T-helper 17 cell (primary cell): ENCODE measurements at places on chromosomes 11 and 22. TPM values are rescaled to one million over a fixed set of nuclear protein-coding genes. Genes with fewer than 3 reads are reported as not detected.

- H3K36me3 ChIP-seq: peaks cover 4% of the 10 kb centered on the region
- peaks cover 2% of the 10 kb centered on the region for H3K4me1 ChIP-seq
- no peak for DNase-seq
- H3K27ac ChIP-seq: no peak overlapping the region
- H3K27me3 ChIP-seq: no peaks in the 10 kb centered on the region
Observed at GRCh38 chr11:14262271-14262846, 96.6 kb downstream of the RRAS2 start.

DNA sequence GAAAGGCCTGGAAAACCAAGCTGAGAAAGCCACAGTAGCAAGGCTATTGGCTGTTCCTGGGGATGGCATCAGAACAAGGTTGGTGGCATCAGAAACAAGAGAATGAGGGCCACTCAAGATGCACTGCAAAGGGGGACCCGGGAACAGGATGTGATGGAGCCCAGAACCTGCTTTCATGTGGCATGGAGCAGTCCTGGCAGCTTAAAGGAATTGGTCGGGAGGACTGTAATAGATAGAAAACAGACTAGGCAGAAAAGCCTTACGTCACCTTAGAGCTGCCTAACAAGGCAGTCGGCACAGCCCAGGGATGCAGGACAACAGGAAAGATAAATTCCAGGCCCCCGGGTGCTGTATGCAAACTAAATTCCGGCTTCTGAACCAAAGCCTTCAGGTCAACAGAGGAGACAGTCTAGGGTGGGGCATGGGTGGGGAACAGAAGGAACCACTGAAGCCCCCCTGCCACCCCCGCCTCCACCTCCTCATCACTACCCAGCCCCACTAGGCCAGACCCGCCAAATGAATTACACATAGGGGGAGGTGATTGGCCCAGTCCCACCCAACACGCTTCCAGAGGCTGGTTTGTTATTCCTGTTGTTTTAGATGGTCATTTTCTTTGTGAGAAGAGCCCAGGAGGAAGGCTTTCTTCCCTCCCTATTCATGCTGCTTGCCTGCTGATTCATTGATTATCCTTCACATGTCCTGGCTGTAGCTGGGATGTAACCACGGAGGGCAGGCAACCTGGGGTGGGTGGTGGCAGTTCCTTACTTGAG is 25.7 kb upstream of the LRRC55 start:
- peaks cover 28% of the 10 kb centered on the region for H3K27me3 ChIP-seq
- H3K36me3 ChIP-seq: no peaks in the 10 kb centered on the region
- no peak overlapping the region for H3K27ac ChIP-seq
- no peak overlapping the region for H3K4me3 ChIP-seq
- no peak for DNase-seq

GRCh38 chr11:108511851-108512474 is 13.8 kb upstream of the POGLUT3 start:
- H3K27ac ChIP-seq: no peak overlapping the region
- no peaks in the 10 kb centered on the region for H3K4me1 ChIP-seq
- no peak for DNase-seq
- peaks cover 21% of the 10 kb centered on the region for H3K27me3 ChIP-seq
- H3K4me3 ChIP-seq: no peak overlapping the region

DNA sequence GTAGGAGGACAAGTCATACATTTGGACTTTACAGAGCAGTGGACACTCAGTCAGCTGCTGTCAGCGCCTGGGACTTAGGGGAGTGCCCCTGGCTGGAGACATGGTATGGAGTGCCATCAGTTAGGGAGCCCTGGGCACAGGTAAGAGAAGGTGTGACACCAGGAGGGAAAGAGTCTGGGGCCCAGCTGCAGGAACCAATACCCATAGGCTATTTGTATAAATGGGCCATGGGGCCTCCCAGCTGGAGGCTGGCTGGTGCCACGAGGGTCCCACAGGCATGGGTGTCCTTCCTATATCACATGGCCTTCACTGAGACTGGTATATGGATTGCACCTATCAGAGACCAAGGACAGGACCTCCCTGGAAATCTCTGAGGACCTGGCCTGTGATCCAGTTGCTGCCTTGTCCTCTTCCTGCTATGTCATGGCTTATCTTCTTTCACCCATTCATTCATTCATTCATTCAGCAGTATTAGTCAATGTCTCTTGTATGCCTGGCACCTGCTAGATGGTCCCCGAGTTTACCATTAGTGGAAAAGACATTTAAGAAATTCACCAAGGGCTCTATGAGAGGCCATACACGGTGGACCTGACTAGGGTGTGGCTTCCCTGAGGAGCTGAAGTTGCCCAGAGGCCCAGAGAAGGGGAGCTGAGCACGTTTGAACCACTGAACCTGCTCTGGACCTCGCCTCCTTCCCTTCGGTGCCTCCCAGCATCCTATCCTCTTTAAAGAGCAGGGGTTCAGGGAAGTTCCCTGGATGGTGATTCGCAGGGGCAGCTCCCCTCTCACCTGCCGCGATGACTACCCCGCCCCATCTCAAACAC is 850 bp upstream of the MIF start:
- H3K4me1 ChIP-seq: peaks cover 18% of the 10 kb centered on the region
- no peak for DNase-seq
- H3K27me3 ChIP-seq: no peaks in the 10 kb centered on the region

DNA sequence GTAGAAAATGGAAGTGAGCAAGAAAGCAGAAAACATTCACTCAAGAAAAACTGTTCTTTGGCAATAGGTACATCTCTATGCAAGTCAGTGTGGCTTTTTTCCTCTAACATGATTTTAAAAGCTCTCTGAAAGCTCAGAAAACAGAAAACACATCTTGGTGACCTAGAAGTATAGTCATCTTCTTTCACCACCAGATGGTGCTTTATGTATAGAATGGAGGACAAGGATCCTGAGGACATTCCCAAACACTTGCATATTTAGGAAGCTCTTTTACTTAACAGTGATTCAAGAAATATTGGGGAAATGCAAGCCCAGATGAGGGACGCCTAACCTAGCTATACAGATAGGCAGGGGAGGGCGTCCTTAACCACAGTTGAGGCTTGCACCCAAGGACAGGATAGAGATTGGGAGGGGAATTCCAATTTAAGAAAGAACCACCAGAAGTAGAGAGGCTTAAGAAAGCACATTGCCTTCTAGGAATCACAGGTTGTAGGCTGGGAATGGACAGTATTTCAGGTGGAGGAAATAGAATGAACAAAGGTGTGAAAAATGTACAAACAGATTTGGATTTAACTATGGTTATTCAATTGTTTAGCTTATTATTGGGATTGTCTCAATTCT is 13.8 kb upstream of the CCDC81 start:
- H3K4me3 ChIP-seq: no peak overlapping the region
- H3K4me1 ChIP-seq: no peaks in the 10 kb centered on the region
- DNase-seq: no peak
- H3K36me3 ChIP-seq: no peaks in the 10 kb centered on the region
- no peak overlapping the region for H3K27ac ChIP-seq

DNA sequence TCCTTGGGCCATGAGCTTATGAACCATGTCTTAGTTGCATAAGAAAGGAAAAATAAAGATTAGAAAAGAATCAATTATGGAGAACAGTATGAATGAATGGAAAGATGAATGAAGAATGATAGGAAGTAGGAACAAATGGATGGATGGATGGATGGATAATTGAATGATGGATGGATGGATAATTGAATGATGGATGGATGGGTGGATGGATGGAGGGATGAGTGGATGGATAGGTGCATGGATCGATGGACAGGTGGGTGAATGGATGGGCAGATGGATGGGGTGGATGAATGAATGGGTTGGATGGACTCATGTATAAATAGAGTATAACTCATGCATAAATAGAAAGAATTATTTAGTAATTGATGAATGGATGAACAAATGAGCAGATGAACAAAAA is 7.2 kb downstream of the LSP1 start:
- no peak overlapping the region for H3K4me3 ChIP-seq
- H3K27me3 ChIP-seq: no peaks in the 10 kb centered on the region
- H3K36me3 ChIP-seq: no peaks in the 10 kb centered on the region
- H3K27ac ChIP-seq: no peak overlapping the region
- no peak for DNase-seq

GRCh38 chr22:37776639-37777005 is 31.1 kb upstream of the GCAT start:
- H3K27ac ChIP-seq: no peak overlapping the region
- peaks cover 2% of the 10 kb centered on the region for H3K36me3 ChIP-seq
- no peak for DNase-seq
- no peaks in the 10 kb centered on the region for H3K27me3 ChIP-seq
- H3K4me1 ChIP-seq: peaks cover 4% of the 10 kb centered on the region
- no peak overlapping the region for H3K4me3 ChIP-seq

GRCh38 chr11:38411149-38411548 is 1813.1 kb upstream of the RAG2 start:
- H3K27me3 ChIP-seq: no peaks in the 10 kb centered on the region
- no peak for DNase-seq
- no peaks in the 10 kb centered on the region for H3K4me1 ChIP-seq
- no peak overlapping the region for H3K27ac ChIP-seq
- no peak overlapping the region for H3K4me3 ChIP-seq
- no peaks in the 10 kb centered on the region for H3K36me3 ChIP-seq

DNA sequence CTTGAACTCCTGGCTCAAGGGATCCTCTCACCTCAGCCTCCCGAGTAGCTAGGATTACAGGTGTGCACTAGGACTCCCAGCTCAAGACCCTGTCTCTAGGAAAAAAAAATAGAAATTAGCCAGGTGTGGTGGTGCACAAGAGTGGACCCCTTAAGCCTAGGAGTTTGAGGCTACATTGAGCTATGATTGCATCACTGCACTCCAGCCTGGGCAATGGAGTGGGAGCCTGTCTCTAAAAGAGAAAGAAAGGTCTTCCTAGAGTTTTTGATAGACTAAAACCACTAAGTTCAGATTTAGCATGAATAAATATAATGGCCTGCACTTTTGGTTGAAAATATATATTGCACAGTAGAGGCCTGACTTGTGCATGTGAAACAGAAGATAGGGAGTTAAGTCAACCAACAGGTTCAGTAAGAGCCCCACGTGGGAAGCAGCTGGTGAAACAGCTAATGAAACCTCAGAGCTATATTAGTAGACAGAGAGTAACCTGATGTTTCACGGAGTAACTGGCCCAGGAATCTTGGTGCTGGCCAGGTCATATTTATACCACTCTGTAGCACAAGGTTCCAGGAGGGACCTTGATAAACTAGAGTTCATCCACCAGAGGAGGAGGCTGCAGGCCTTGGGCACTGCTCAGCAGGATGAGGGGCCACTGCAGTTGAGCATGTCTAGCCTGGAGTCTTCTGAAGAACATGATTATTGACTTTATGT is 4.6 kb upstream of the MICAL3 start:
- no peak for DNase-seq
- H3K4me3 ChIP-seq: no peak overlapping the region
- peaks cover 51% of the 10 kb centered on the region for H3K27me3 ChIP-seq
- H3K27ac ChIP-seq: no peak overlapping the region
- peaks cover 10% of the 10 kb centered on the region for H3K4me1 ChIP-seq

DNA sequence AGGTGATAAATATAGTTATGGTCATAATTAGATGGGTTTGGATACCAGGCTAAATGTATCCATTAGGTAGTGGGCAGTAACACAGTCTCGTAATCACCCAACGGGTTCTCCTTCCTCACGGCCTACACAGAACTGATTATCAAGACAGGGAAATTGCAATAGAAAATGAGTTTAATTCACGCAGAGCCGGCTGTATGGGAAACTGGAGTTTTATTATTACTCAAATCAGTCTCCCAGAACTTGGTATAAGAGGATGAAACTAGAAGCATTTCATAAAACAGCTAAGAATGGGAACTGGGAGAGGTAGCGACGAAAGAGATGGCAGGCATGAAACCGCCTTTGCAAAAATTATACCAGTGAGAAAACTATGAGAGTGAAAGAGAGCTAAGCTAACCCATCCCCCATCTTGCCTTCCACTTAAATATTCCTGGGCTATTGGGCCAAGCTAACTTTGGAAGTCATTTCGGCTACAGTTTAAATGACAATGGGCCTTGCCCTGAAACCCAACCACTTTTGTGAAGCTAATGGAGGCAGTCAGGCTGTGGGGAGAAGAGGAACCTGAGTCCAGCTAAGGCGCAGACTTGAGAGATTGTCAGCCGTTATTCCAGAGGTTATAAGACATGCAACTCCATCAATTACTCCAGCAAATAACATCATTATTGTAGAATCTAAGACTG is 29.6 kb downstream of the CTSC start:
- H3K4me1 ChIP-seq: peaks cover 20% of the 10 kb centered on the region
- H3K4me3 ChIP-seq: no peak overlapping the region
- DNase-seq: no peak
- H3K36me3 ChIP-seq: peaks cover 29% of the 10 kb centered on the region
- no peak overlapping the region for H3K27ac ChIP-seq

GRCh38 chr11:47426062-47426956 is at the start of gene PSMC3:
TSS of gene PSMC3 (minus strand) at chr11:47426439. CDS start at chr11:47426279, 160 bp downstream.
- peak within 1 kb of the TSS; percentile 98 for H3K4me3 ChIP-seq
- no peaks in the 10 kb centered on the region for H3K27me3 ChIP-seq
- H3K36me3 ChIP-seq: peaks cover 9% of the 10 kb centered on the region
- H3K4me1 ChIP-seq: peaks cover 11% of the 10 kb centered on the region

DNA sequence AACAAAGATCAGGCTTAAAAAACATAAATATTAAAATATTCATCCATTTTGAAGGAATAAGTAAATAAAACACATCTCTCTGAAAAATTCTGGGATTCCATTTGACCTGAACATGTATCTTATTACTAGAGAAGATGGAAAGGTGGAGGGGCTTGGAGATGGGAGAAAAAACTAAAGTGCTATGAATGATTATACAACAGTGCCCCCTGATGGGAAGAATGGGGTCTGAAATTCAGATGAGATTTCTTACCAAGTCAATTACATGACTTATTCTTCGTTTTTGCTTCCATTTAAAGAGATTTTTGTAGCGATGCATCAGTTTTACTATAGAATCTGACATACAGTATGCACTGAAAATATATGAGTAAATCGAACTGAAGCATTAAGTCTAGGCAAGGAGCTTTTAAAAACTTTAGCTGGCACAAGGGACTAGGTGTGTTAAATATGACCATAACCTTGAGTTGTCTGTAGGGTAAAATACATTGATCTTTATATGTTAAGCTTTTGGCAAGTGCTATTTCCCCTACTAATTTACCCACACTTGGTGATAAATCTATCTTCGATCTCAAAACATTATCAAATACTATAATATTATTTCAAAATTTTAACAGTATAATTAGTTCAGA is 718.8 kb downstream of the CNTN5 start:
- no peak overlapping the region for H3K4me3 ChIP-seq
- no peak for DNase-seq
- H3K36me3 ChIP-seq: no peaks in the 10 kb centered on the region
- H3K27me3 ChIP-seq: no peaks in the 10 kb centered on the region
- no peak overlapping the region for H3K27ac ChIP-seq
- no peaks in the 10 kb centered on the region for H3K4me1 ChIP-seq

- peaks cover 2% of the 10 kb centered on the region for H3K4me1 ChIP-seq
- peaks cover 42% of the 10 kb centered on the region for H3K27me3 ChIP-seq
- peaks cover 5% of the 10 kb centered on the region for H3K36me3 ChIP-seq
- H3K4me3 ChIP-seq: no peak overlapping the region
Observed at GRCh38 chr11:20117291-20117690, 43.0 kb downstream of the DBX1 start.

GRCh38 chr11:72842653-72843330 is 28.6 kb downstream of the ATG16L2 start:
- H3K27ac ChIP-seq: no peak overlapping the region
- H3K27me3 ChIP-seq: no peaks in the 10 kb centered on the region
- peaks cover 9% of the 10 kb centered on the region for H3K36me3 ChIP-seq

ZNRF3 gene
- total RNA-seq: 0.72 TPM

RASGRP2 gene
- total RNA-seq: 502 TPM
